ENCODE measurements at places on chromosomes 3 and 15.

DNA sequence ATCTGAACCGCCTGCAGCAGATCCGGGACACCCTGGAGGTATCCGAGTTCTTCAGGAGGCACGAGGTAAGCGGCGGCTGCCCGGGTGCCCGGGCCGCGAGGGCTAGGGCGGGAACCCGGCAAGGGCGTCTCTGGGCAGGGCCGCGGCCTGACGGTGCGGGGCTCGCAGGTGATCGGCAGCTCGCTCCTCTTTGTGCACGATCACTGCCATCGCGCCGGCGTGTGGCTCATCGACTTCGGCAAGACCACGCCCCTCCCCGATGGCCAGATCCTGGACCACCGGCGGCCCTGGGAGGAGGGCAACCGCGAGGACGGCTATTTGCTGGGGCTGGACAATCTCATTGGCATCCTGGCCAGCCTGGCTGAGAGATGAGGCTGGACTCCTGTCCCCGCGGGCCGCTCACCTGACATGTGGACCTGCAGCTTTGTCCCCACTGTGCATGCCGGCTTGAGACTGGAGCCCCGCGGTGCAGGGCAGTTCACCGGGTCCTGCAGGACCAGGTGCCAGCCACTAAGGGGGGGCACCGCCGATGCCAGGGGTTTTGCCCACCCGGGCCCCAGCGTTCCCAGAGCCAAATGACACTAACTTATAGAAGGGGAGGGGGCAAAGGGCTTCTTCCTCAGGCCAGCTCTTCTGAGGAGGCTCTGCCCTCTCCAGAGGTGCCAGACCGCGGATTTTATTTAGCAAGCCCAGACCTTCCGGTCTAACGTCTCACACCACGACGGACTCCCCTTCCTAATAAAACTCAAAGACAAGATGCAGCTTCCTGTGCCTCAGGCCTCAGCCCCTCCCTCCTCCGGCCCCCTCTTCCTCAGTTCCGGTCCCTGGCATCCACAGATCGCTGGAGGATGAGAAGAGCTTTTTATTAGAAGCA lies 9.4 kb downstream of the ITPKA start:
- DNase-seq, result no peak

DNA sequence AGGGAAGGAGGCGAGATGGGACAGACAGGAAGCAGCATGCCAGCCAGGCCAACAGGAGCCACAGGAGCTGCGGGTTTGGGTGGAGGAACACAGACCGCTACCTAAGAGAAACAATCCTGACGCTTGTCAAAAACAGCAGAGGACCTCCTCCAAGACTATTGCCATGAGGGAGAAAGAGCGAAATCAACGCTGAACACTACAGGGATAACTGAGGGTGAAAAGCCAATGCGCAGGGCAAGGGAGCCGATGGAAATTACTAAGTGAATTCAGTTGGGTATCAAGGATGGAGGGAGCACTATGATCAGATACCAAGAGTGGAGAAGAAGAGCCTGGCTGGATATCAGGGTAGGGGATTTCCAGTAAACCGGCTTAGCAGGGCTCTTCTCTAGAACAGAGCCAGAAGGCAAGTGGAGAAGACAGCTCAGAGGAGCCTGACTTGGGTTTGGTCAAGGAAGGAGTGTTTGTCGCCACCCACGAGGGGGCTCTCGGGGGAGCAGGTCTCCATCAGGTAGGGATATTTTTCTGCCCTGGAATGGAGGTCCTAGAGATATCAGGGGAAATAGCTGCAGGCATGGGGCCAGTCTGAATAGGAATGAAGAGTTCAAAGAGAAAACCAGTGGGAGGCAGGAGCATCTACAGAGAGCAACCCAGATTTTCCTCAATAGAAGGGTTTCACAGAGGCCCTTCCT lies 48.4 kb downstream of the SLC41A3 start:
- no peak for DNase-seq

DNA sequence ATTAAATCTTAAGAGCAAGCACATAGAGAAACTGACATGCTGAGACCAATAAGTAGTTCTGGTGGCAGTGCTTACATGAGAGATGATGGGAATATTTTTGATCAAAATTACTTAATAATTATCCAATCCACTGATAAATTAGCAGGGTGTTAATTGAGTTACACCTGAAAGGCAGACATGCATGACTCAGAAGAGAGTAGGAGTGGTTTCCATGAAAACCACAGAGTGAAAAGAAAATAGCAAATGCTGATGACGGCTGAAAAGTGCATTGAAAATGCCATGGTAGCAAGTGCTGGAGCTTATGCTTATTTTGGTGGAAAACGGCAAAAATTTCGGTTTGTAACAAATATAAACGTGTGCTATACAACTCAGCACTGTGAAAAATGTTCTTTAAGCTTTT lies 267.8 kb upstream of the LRRN1 start:
- DNase-seq, result no peak

DNA sequence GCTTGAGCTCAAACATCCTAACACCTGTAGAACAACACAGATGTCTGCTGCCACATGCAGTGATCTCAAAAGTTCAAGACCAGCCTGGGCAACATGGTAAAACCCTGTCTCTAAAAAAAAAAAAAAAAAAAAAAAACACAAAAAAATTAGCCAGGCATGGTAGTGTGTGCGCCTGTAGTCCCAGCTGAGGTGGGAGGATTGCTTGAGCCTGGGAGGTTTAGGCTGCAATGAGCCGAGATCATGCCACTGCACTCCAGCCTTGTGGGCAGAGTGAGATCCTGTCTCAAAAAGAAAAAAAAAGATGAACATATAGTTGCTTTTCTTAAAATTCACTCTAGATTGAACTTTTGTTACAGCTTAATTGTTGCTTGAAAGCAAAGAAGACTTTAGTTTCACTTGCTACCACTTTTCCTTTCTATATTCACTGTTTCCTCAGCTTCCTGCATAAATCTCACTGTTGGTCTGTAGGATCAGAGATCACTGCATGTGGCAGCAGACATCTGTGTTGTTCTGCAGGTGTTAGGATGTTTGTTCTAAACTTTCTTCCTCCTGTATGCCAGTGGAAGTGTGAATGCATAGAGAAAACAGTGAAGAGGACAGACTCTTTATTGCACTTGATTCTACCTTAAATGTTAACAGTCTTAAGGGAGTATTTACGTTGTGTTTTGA lies 12.6 kb downstream of the RAB11A start:
- no peak for DNase-seq

DNA sequence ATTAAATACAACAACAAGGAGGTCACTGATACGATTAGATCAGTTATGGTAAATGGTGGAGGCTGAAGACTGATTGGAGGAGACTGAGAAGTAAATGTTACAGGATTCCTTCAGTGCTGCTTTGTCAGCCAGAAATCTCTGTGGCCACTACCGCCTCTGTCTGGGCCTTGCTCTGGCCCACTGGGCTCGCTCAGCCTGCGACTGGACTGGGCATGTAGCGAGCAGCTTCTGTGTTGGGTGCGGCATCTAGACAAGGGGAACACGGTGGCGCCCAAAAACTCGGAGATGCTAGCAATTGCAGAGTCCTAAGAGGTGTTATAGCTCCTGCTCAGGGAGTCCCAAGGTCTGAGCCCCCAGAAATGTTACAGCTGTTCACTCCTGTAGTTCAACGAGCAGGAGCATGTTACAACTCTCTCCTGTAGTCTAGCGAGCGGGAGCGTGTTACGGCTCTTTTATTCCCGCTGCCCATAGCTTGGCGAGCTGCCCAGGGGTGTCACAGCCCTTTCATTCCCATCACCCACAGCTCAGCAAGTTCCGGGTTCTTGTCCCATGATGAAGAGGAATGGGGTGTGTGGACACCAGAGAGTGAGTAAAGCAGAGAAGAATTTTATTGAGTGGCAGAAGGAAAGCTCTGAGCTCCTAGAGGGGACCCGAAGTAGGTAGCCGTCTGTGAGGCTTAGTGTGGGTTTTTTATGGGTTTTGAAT lies 24.7 kb downstream of the SLC15A2 start:
- DNase-seq, result no peak

- DNase-seq, result no peak
Measured at GRCh38 chr3:55974421-55975165, 487.5 kb upstream of the WNT5A start.

GRCh38 chr15:70974004-70974832 lies 81.6 kb downstream of the LRRC49 start:
- DNase-seq, result no peak

DNA sequence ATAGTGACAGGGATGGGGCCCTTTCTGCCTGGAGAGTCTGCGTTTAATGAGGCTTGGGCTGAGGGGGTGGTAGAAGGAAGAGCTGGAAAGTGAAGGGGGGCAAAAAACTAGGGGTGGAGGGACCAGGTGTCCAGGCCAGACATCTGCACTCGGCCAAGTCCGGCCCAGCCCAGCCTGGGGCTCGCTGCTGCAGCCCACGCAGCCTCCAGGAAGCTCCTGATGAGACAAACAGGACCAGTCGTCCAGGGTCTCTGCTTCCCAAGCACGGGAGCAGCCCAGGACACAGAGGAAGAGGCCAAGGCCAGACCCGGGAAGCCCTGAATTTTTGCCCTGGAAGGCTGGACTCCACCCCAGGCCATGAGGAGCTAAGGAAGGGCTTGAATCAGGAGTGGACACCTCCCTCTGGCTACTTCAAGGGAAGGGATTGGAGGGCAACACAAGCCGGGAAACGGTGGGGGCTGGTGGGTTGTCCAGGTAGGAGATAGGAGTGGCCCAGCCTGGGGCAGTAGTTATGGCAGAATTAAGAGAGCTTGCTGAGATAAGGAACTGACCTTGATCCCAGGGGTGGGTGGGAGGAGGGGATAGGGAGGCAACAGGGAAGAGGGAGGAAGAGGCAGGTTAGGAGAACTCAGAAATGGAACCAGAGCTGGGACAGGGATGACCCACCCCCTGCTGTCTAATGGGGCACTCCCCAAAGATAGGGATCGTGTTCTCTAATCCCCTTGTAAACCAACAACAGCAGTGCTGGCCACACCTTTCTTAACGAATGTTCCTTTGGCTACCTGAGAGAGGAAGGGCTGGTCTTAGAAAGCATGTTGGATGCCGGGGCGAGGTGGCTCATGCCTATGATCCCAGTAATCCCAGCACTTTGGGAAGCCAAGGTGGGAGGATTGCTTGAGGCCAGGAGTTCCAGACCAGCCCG lies 89.5 kb downstream of the ANP32A start:
- no peak for DNase-seq

DNA sequence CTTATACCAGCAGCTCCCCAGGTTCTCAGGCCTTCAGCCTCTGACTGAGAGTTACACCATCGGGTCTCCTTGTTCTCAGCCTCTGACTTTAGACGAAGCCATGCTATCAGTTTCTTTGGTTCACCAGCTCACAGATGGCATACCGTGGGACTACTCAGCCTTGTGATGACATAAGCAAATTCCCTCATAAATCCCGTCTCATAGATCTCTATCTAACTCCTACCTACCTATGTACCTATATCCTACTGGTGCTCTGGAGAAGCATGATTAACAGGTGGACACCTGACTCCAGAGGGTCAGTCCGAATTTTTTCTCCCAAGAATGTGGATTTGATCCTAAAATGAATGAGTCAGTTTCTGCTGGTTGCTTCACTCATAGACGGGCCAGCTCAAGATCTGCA lies 59.1 kb upstream of the CDV3 start:
- no peak for DNase-seq

GRCh38 chr15:37101980-37102304 lies 1.6 kb upstream of the MEIS2 start:
- no peak for DNase-seq

- DNase-seq, result no peak
Measured at GRCh38 chr15:64667736-64668161, 107.6 kb downstream of the RBPMS2 start.

DNA sequence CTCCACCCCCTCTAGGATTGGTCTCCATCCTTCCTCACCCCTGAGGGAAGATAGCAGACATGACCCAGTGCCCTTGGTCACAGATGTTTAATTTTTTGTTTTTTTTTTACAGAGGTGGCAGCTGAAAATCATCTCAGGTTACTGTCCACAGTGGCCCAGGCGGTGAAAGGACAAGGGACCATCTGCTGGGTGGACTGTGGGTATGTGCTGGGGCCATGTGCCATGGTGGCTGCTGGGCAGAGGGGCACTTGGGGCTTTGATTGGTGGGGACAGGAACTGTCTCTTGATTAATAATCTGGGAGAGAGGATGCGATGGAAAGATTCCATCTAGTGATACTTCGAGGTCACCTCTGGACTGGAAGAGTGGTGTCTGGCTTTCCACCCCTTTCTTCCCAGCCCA lies 25.4 kb downstream of the PDIA5 start:
- DNase-seq, result no peak

DNA sequence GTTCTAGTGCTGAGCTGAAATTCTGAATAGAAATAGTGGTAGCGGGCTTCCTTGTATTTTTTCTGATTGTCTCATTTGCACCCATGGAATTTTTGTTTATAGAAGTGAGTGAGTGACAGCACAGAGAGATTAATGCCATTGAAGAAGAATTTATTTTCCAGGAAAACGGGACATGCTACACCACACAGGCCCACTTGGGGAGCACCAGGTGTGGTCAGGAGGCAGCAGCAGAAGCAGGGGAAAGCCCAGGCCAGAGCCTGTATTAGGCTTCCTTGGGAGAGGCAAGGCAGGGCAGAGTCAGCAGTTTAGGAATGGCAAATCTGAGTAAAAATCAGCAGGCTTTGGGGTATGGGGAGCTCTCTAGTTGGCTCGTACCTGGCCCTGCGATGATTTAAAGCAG lies 88.4 kb upstream of the ATP11B start:
- DNase-seq, result no peak

DNA sequence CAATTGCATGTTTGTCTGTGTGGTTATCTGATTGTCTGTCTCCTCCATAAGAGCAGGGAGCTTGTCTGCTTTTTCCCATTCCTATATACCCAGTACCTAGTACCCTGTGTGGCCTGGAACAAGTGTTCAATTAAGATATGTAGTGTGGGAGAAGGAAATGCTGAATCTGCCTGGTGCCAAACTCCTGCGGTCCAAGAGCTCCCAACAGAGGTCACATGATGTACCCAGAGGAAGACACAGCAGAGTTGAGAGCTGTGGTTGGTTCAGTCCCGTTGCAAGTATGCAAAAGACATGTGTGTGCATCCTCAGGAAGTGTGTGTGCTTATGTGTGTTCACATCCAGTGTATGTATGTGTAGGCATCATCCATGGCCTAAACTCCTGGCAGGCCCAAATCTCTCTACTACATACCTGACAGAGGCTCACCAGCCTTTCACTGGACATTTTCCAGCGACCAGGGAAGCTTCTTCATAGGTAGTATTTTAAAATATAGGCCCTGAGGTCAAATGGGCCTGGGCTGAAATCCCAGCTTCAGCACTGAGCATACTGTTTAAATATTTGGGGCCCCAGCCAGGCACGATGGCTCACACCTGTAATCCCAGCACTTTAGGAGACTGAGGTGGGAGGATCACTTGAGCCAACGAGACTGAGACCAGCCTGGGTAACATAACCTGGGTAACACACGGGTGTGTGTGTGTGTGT lies 34.0 kb upstream of the ITGA11 start:
- no peak for DNase-seq

- DNase-seq, result no peak
Measured at GRCh38 chr3:197465197-197465995, 90.4 kb downstream of the BDH1 start.

- no peak for DNase-seq
Measured at GRCh38 chr3:189937302-189938127, 183.2 kb downstream of the P3H2 start.

DNA sequence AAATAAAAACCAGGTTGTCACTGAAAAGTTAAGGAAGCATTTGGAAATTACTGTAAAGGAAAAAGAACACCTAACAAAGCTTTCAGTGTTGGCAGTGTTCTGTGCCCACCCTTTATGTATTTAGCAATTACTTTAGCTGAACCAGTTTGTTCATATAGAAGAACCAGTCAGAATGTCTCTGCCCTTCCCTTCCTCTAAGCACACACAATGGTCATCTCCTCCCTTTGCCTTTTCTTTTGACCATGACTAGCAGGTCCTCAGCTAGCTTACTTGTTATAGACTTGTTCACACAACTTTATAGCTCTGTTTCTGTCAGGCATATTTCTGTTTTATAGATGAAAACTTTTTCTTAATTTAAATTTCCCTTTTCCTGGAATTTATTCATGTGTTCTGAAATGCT lies 59.6 kb downstream of the AKAP13 start:
- no peak for DNase-seq
